ENCODE measurements at places on chromosomes 7 and 10.

GRCh38 chr10:28800144-28800543, 122.8 kb downstream of the BAMBI start:
- DNase-seq = no peak

GRCh38 chr7:65972976-65973375, 9.0 kb downstream of the GUSB start:
- DNase-seq = no peak

- no peak for DNase-seq
Measured at GRCh38 chr10:3622845-3623621, 162.0 kb downstream of the KLF6 start.

- no peak for DNase-seq
Measured at GRCh38 chr10:104120512-104120902, 1.5 kb upstream of the SFR1 start.

DNA sequence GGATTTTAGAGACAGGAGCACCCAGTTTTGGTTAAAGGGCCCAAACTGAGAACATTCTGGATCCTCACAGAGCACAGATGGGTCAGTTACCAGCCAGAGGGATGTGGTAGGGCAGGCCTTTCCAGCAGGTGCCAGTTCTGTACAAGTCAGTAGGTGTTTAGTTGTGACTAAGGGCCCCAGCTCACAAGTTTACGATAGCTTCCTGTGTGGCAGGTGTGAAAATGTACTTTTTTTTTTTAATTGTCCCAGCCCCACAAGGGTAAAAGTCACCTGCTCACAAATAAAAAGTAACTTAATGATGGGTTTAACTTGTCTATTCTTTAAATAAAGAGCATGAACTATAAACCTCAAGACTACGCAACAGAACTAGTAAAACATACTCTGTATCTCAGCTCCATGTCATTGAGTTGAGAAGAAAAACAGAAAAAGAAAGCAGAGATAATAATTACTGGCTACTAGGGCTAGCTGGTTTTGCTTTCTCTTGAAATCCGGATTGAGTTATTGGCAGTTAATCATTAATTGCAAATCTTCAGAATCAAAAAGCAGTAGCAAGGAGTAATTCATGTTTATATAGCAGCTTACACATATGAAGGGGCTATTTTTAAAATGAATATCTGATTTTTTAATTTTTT, 15.4 kb downstream of the NFE2L3 start:
- no peak for DNase-seq

- no peak for DNase-seq
Measured at GRCh38 chr10:132690401-132690800, 95.5 kb downstream of the NKX6-2 start.

DNA sequence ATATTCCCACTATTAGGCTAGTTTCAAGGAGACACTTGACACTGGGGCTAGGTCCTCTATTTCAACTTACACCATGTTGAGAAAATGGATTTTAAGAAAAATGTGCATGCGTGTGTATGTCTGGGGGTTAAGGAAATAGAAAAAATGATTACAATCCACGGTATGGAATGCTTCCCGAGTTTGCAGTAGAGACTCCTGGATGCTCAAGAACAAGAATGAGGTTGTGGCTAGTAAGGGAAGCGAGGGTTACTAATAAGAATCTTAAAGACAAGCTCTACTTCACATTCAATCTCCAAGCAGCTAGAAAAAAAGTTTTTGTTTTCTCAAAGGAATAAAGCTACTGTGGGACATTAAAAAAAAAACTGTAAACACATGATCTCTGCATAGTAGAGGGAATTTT, 54.7 kb downstream of the ANK3 start:
- no peak for DNase-seq

DNA sequence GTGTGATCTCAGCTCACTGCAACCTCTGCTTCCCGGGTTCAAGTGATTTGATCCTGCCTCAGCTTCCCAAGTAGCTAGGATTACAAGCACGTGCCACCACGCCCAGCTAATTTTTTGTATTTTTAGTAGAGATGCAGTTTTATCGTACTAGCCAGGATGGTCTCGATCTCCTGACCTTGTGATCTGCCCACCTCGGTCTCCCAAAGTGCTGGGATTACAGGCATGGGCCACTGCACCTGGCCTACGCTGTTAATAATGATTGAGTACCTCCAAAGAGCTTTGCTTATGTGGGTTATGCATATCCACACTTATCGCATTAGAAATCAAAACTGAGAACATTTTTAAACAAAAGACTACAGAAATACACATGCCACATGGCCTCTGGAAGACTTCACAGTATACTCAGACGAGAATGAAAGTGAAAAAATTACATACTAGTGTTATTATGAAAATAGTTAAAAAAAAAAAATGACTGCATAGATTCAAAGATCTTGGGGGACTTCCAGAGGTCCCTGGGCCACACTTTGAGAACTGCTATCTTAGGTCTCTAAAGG, 25.4 kb downstream of the RPP38 start:
- no peak for DNase-seq

GRCh38 chr7:6551016-6551511, at the start of gene GRID2IP:
GRID2IP (minus strand) TSS chr7:6551461; CDS start chr7:6551436, 25 bp downstream.
- DNase-seq = no peak

- no peak for DNase-seq
Measured at GRCh38 chr10:35388682-35389081, 52.4 kb downstream of the CCNY start.

- DNase-seq = no peak
Measured at GRCh38 chr7:47746468-47746867, 164.6 kb upstream of the TNS3 start.

DNA sequence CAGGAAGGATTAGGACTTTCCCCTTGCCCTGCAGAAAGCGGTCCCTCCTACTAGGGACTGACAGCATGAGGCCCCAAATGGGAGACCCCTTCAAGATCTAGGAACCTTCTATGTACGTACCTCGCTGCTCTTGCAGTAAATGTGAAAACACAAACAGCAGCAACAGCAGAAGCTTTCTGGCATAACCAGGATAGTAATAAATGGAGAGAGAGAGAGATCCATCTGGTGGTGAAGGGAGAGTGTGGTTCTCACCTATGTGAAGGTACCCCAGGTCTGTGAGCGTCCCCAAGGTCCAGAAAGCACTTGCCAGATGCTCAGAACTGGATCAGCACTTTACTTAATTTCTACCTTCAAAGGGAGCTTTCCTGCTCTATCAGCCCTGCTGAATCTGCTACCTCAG, 592.7 kb downstream of the PARD3 start:
- DNase-seq = no peak

- DNase-seq = no peak
Measured at GRCh38 chr10:43108951-43109350, 29.3 kb upstream of the CSGALNACT2 start.

DNA sequence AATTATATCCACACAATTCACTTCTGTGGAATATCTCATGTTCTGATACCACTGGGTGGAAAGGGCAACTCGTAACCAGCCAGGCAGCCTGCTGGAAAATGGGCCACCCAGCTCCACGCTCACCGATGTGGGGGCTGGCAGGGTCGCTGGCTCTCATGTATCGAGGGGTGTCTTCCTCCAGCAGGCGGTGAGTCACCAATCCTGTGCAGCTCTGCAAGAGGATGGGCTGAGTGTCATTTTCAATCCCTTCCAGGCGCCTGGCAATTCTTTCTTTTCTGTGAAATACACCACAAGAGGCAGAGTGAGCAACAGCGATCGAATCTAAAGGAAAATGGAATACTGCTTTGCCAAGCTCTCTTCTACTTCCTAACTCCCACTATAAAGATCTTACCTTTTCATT, 80.1 kb downstream of the SVIL start:
- no peak for DNase-seq

DNA sequence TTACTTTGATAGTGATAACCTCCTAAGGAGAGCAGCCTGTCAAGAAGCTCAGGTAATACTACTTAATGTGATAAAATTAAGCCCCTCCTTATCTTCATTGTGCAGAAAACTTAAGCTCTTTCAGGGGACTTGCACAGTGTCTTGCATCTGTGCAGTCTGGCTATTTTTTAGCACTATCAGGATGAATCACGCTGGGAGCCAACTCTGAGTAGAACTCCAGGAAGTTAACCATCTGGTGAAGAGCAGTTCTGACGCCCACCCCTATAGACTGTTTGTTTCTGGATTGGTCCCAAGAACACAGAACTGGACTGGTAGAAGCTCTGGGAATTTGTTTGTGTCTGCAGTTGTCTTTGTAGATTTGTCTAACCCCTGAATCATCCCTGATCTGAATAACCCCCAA, 41.9 kb downstream of the AGK start:
- no peak for DNase-seq

DNA sequence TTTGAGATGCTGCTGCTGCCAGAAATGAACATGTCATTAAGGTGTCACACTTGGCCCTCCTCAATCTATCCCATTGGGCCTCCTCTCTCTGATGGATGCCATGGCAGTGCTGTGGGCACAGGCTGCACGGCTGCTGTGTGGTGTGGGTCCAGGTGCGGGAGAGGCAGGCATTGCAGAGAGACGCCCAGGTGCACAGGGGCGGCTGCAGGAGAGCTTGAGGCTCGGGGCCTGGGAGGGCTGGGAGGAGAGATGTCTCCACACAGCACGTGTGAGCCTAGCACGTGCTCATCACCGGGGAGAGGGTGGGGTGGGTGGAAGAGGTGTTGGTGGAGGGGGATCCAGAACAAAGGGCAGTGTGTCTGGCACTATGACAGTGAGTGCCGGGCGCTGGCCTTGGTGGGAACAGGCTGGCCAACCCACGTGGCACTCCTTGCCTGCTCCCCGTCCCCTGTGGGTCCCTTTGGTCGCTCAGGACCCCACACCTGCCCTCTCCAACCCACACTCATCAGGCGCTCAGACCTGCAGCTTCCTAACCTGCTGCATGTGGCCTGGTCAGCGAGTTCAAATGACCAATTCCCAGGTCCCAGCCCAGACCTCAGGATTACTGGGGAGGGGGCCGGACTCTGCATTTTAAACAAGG, 39.9 kb upstream of the BNIP3 start:
- no peak for DNase-seq

DNA sequence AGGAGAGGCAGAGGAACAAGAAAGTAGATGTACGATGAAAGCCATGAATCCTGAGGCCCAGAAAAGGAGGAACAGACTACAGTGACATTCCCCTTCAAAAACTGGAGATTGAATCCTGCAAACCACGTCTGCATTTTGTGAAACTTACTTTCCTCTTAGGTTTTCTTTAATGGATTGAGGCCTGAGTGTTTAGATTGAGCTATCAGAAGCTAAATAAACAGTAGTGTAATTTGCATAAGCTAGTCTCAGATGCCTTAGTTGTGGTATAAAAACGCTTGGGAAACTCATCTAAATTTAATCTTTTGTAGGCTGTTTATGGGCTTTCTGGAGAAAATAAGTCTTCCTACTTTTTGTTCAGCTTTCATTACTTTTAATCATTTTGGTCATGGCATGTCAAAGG, 94.8 kb upstream of the HDAC9 start:
- DNase-seq = no peak

DNA sequence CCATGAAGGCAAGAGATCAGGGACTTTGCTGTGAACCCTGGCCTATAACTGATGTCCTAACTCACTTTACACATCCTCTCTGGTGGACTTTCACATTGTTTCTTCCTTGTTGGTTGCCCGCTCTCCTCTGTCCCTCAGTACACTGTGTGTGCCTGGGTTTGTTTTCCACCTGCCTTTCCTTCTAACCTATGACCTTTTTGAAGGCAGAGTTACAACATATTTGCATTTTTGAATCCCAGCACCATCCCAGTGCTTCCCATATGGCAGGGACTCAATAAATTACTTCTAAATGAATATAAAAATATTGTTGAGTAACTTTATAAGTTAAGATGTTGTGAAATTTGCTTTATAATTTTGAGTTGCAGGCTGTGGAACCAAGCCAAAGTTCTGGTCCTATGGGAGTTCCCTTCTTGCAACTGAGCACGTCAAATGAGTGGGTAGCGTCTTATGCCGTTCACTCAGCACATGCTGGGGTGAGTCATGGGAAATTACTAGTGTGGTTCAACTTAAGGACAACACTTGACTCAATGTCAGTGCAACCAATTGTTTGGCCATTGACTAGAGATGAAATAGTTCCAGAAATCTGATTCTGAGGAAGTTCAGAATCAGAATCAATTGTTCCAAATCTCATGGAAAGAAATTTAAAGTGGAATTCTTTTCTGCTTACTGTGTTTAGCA, 250.9 kb downstream of the TWIST1 start:
- DNase-seq = no peak

DNA sequence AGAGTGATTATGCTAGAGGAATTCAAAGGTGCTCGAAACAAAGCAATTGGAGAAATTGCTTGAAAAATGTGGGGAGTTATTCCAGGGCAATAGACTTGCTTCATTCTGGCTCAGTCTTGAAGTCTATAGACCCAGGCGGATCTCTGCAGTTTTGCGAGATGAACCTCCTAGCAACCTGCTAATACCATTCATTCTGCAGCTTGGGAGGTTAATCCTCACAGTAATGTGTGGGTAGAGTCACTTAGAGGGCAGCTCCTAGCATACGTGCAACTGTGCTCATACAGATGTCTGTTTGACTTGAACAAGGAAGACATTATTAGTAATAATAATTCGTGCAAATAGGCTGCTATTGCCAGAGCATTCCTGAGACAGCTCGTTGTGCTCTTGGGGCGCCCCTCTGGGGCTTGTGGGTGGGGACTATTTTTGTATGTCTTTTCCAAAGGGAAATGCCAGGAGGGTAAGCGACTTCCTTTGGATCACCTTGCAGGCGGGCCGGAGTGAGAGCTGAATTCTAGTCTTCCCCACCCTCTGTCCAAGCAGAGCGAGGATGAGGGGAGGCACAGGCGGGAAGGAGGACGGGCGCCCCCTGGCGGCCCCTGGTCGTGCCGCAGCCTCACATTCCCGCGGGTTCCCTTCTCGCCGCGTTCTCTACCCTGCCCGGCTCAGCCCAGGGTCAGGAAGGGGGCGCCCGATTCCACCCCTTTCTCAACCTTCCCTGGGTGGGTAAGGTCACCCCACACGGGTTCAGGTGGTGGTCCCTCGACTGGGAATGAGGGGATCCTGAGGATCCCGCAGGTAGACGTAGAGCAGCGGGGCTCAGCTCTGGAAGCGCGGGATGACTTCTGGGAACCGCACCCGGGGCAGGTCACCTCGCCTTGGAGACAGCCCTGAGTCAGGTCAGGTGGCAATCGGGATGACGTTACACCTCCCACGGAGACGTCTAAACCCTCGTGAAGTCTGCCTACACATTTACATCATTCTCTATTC, 241.5 kb downstream of the PHTF2 start:
- no peak for DNase-seq

DNA sequence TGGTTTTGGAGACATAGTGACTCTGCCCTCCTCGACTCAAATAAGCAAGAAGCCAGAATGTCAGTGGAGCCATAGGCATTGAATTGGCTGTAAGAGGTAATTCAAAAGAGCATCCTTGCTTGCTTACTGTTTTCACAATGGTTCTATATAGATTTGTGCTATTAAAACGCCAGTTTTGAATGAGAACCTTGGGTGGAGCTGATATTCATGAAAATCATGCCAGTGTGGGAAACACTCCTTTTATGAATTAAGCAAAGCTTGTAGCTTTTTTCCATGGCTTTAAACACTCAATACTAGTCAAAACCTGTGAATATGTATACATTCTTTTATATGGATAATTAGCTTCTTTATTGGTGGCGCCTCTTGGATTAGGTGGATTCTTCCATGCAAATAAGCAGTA, 252.5 kb downstream of the SLC25A13 start:
- no peak for DNase-seq

Data from NCI-H1105 (cell line).